ENCODE measurements at places on chromosomes 6 and 20.

- no peak for DNase-seq
These were observed 64.1 kb downstream of the GFOD1 start for GRCh38 chr6:13423252-13423651.

GRCh38 chr6:75526502-75527127, 33.0 kb upstream of the FILIP1 start:
- peak; percentile 31 for DNase-seq

DNA sequence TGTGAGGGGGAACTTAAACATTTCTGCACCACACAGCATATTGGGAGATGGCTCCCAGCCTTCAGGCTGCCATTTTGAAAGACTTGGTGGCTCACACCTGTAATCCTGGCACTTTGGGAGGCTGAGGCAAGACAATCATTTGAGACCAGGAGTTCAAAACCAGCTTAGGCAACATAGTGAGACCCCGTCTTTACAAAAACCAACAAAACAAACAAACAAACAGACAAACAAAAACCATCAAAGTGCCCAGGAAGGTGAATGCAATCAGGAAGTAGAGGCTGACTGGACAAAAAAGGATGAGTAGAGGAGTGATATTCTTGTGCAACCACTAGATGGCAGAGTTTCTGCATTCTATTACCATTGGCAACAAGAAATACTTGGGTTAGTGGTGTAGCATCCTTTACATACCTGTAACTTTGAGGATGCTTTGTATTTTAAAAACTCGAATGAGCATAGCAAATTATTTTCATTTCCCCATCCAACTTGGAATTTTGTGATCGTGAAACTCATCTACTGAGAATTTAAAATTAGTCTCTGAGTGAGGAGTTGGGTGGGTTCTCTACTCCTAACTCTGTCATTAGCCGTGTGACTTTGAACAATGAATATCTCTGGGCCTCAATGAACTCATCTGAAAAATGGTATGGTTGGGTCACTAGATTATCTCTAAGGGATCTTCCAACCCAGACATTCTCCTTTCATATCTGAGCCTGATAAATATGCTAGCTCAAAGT, 84.4 kb downstream of the CRYBG1 start:
- DNase-seq: peak; percentile 30

- DNase-seq: no peak
These were observed 22.5 kb upstream of the TAGAP start for GRCh38 chr6:159067334-159067733.

DNA sequence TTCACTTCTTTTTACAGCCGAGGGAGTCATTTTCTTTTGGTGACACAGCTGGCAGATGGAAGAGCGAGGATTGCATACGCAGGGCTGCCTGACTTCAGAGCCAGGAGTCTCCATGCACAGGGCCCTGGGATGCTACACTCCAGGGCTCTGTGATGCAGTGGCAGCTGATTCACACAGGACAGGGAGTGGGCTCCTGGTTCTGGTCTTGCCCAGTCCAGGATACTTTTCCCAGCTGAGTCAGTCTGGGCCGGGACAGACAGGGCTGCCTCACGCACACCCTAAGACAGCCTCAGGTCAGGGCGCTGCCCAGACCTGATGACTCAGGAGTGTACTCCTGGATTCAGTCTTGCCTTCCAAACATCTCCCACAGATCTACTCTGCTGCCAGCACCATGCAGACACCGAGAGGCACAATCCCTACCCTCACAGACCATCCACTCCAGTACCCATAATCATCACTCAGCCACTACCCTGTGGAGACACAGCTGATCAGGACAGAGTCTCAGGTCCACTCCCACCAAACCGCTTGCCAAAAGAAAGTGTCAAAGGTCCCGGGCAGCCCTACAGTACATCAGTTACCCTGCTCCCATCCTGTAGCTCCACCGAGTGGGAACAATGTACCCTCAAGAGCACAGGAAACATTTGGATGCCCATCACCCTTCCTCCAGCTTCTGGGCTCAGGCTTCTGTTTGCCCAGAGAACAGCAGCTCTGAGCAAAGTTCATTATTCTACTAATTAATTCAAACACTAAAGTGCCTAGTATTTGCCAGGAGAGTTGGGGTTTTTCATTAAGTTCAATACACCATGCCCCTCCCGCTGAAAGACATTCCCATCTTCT, 11.5 kb downstream of the SDC4 start:
- no peak for DNase-seq

GRCh38 chr6:149515494-149515893, 30.3 kb downstream of the PPIL4 start:
- no peak for DNase-seq

DNA sequence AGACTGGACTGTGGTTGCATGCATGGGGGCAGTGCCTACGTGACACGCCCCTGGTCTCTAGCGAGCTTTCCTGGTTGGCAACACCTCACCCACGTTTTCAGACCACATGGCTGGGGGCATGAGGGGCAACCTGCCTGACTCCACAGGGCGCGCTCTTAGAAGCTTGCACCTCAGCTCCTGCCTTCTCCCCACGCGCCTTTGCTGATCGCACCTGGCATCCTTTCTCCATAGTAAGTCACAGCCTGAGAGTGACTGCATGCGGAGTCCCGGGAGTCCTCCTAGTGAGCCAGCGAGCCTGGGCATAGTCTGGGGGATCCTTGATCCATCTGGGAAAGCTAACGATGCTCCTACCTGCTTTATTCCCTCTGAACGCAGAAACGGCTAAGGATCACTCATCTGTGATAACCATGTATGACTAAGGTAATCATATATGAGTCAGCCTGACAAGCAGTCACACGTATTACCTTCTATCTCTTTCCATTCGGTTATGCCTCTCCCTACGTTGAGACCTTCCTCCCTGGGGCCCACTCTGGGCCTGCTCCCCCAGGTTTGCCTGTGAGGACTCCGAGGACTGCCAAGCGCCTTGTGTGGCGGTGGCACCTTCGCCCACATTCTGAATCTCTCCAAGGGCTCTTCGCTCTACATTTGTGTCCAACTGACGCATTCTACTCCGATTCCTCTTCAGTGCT, 4.5 kb downstream of the TCFL5 start:
- no peak for DNase-seq

DNA sequence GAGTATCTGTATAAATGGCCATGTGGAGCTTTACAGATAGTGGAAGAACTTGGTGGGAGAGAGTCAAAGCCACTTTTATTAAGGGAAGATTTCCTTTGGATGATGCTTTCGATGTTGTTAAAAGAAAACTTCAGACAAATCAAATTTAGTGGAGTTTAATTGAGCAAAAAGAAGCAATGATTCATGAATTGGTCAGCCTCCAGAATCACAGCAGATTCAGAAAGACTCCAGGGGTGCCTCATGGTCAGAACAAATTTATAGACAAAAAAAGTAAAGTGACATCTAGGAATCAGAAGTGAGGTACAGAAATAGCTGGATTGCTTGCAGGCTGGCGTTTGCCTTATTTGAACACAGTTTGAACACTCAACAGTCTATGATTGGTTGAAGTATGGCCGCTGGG, 5.3 kb upstream of the CGA start:
- no peak for DNase-seq

DNA sequence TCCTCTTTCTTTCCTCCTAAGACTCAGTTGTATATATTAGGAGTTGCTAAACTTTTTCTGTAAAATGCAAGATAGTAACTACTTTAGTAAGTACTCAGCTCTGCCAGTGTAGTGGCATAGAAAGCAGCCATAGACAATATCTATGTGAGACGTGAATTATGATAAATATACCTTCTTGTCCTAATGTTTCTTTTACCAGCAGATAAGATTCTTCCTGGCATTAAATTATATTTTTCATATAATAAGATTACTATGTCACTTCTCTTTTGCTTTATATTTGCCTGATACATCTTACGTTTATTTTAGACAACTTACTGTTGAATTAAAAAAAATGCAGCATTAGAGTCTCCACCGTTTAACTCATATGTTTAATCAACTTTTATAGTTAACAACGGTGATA, 51.7 kb downstream of the HDGFL1 start:
- no peak for DNase-seq

DNA sequence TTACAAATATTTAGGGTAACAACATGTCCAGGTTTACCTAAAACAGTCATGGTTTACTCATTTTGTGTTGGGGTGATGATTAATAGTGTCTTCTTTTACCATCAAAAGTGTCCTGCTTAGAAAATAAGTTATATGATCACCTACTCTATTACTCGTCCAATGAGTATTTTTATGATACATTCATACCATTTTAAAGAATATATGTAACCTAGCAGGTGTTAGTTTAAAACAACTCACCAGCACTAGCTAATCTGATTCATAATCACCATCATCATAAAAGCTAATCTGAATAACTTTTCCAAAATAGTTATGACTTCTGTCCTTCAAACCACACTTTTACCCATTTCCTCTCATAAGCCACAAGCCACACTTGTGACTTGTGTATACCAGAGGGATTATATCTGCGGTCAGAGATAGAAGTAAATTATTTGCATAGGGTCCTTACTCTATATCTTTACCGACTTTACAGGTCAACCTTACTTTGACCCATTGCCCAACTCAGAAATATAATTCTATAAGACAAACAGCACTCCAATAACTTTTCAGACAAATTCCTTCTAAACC, 33.3 kb upstream of the NRN1 start:
- no peak for DNase-seq

DNA sequence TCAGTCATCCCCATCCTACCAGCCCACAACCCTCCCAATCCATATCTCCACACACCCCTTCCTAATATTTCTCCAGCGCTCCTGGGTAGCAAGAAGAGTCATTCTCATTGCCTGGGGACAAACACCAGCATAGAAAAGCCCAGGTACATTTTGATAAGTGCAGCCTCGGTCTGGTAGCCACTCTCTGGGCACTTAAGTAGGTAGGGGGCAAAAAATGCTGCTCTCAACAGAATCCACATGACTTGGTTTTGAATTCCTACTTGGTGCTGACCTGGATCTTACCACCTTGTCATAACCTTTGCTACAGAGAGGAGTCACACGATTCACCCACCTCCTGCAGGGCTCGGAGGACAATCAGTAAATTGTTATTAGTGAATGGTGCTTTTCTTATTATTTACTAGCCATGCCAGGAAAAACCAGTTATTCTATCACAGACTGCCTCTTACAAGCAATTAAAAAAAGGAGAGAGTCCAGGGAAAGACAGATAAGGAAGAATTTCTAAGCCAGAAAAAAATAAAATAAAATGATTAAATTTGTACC, 249.1 kb downstream of the LY86 start:
- no peak for DNase-seq

DNA sequence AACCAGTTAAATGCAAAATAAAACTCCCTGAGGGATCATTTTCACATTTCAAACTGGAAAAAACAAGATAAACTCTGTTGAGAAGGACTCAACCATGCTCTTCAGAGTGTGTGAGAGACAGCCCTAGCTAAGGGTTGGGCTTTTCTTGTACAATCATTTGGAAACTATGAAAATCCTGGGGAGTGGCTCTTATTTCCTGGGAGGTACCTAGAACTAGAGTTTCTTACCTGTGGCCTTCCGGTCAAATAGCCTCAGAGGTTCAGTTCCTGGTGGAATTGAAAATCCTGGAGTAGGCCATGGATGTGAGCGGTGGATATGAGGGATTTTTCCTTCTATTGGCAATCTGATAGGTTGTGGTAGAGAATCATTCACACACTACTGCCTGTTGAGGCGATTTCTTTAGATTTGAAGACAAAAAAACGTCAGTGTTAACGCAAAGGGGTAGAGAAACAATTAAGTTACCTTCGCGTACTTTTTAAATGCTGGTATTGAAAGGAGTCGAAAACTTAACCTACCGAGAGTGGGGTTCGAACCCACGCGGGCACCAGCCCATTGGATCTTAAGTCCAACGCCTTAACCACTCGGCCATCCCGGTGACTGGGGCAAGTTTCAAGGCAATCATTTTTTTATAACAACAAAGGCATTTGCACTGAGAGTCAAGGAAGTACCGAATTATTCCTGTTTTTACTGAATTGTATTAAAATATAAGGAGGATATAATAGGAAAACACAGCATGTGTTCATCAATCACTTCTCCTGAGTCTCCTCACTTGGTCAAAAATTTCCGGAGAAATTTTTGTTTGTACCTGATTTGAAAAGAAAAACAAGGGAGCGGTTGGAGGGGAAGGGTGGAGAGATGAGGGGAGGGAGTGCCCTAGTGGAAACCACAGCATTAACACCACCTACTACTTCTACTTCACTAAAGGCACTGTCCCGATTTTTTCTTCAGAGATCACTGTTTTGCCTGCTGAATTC, 191.3 kb downstream of the OR2B2 start:
- DNase-seq: no peak

DNA sequence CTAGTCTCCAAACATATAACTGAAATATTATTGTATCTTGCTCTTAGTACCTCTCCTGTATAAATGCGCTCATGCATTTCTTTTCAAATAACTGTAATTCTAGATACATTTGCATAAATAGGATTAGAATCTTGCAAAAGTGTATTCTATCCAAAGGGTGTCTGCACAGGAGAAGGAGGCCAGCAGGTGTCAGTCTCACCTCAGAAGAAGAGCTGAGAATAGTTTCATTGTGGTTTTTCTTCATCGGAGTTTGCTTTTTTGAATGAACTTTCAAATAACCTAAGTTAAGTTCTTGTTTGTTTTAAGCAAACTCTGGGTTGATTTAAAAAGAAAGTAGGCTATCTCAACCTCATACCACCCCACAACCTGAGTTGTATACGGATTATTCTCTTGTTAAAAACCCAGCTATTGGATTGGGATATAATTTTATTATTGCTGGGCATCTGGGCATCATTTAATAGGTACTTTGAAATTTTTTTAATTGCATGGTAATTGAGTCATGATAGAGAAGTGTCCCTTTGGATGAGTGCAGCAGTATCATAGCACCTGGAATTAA, 125.0 kb upstream of the MLIP start:
- peak; percentile 32 for DNase-seq

- no peak for DNase-seq
These were observed 310.4 kb upstream of the SUPT3H start for GRCh38 chr6:45688180-45688579.

GRCh38 chr20:41616228-41616627, 1.9 kb downstream of the CHD6 start:
- no peak for DNase-seq

DNA sequence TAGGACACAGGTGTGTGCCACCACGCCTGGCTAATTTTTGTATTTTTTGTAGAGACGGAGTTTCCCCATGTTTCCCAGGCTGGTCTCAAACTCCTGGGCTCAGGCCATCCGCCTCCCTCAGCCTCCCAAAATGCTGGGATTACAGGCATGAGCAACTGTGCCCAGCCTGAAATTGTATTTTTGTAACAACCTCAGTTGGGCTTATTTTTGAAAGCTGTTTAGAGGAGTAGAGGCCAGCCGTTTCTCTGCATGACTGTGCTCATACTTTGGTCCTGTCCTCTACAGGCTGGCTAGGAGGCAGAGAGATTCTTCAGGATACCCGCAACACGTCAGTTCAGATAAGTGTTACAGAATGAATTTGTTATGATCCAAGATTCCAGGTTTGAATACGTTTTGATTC, 22.1 kb downstream of the CAGE1 start:
- no peak for DNase-seq

GRCh38 chr6:33207552-33208090, 679 bp upstream of the RING1 start:
- no peak for DNase-seq

- no peak for DNase-seq
These were observed 141.3 kb downstream of the GRIK2 start for GRCh38 chr6:101534821-101535220.

GRCh38 chr20:25310268-25310920, 62.5 kb downstream of the PYGB start:
- peak; percentile 9 for DNase-seq

All from NCI-H1417 treated with DMSO at 0.1 percent for 48 hours (cell line).